Myocyte (in vitro differentiated cells): ENCODE measurements at places on chromosomes 7 and 10.
A peak's percentile ranks its signal among the peaks of the same experiment; 100 is the strongest.

GRCh38 chr10:6406220-6407033, 173.6 kb downstream of the PRKCQ start:
- DNase-seq, result no peak

- no peak for DNase-seq
Measured at GRCh38 chr10:3494131-3494837, 290.7 kb downstream of the KLF6 start.

GRCh38 chr10:49344840-49345239, 45.9 kb downstream of the C10orf71 start:
- no peak for DNase-seq

DNA sequence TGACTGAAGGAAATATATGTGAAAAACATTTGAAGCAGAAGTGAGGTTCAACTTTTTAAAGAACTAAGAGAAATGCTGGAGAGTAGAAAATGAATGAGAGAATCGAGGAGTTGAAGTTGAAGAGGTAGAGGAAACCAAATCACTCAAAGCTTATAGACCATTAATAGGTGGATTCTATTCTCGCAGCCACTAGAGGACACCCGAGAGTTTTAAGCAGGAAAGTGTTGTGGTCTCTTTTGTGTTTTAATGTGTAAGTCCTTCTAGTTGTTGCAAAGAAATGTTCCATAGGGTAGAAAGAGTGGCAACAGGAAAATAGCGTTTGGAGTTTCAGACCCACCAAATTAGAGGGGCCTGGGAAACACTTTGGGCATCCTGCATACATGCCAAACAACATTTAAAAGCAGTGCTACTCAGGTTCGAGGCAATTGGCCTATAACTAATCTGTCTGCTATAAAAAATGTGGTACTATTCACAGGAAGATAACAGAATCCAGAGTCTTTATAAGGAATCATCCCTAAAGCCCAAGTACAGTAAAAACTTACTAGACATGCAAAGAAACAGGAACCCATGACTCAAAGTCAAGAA, 75.3 kb upstream of the TAS2R16 start:
- peak; percentile 65 for DNase-seq

DNA sequence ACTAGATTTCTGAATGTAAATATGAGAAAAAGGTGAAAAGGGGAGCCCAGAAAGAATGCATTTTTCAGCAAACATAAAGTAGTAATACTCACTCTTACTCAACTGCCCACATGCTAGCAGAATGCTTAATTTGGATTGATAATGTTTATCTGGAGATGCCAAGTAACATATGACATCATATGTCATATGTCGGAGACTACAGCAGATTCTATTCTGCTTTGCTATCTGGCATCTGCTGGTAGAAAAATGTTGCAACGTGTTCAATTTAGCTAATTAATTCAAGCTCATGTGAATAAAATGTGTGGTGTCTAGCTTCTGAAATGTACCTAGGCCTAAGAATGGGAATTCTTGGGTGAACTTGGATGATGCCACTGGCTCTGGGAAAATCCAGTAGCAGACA, 4.5 kb downstream of the BBIP1 start:
- DNase-seq, result no peak

DNA sequence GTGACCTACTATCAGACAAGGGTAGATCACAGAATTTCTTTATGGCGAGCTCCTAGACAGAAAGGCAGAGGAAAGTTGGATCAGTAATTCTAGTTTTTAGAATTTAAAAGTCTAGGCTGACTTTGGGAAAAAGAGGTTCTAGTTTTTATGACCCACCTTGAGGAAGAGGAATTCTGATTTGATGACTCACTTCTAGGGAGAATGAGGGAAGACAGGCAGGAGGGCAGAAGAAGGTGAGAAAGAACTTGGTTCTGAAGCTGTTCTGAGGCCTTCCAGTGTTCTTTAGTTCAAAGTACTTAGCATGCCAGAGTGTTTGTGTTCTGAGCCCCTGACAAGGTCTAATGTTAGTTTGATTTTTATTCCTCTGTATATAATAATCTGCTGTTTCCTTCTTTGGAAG, 97.2 kb downstream of the PODXL start:
- DNase-seq, result no peak

DNA sequence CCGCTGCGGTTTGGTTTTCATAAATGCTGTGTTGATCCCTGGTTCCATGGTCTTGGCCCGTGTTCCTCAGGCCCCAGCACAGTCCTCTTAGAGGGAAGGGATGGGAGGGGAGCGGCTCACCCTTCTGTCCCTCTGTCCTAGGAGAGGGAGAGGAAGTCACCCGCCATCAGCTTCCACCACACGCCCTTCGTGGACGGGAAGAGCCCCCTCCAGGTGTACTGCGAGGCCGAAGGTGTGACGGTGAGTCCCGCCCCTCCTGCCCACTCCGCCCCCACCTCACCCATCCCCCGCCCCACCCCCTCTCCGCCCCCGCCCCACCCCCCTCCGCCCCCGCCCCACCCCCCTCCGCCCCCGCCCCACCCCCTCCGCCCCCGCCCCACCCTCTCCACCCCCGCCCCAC, 37.5 kb upstream of the DPYSL4 start:
- DNase-seq, result no peak

- no peak for DNase-seq
Measured at GRCh38 chr10:693506-693905, 4.0 kb upstream of the DIP2C start.

- no peak for DNase-seq
Measured at GRCh38 chr7:117837841-117838240, 35.4 kb downstream of the CTTNBP2 start.

DNA sequence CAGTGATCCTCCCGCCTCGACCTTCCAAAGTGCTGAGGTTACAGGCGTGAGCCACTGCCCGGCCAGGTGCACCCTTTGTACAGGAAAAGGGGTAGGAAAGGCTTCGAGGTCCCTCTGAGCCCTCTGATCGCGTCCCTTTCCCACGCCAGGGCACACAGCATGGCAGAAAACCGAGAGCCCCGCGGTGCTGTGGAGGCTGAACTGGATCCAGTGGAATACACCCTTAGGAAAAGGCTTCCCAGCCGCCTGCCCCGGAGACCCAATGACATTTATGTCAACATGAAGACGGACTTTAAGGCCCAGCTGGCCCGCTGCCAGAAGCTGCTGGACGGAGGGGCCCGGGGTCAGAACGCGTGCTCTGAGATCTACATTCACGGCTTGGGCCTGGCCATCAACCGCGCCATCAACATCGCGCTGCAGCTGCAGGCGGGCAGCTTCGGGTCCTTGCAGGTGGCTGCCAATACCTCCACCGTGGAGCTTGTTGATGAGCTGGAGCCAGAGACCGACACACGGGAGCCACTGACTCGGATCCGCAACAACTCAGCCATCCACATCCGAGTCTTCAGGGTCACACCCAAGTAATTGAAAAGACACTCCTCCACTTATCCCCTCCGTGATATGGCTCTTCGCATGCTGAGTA, 871 bp downstream of the POP7 start:
- no peak for DNase-seq

- DNase-seq, result no peak
Measured at GRCh38 chr7:158837790-158838637, 8.7 kb upstream of the ESYT2 start.

- DNase-seq, result peak; percentile 58
Measured at GRCh38 chr10:17062009-17062408, 67.6 kb downstream of the CUBN start.

- peak; percentile 94 for DNase-seq
Measured at GRCh38 chr7:85186521-85187241, at the start of gene SEMA3D. SEMA3D (minus strand) TSS chr7:85187056; CDS start chr7:85121891, 65,165 bp downstream.

DNA sequence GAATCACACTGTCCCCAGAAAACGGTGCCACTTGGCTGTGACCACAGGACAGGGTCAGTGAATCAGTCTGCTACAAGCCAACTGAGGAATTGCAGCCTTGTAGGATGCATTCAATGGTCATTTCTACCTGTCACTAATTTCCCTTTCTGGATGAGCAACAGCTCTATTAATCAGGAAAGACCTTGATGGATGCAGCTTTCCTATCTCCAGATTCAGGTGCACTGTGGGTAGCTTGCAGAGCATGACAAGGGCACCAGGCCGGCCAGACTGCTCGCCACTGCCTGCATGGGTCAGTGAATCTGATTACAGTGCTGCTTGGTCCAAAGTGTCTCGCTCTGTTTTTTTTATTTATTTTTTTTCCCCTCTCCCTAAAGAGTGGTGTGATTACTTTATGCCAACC, 506.8 kb upstream of the AUTS2 start:
- no peak for DNase-seq

GRCh38 chr7:131011432-131011742, 277.4 kb upstream of the KLF14 start:
- DNase-seq, result no peak

GRCh38 chr10:29692121-29692539, 57.4 kb upstream of the SVIL start:
- DNase-seq, result no peak

- no peak for DNase-seq
Measured at GRCh38 chr10:124708246-124708779, 35.9 kb downstream of the FAM53B start.

DNA sequence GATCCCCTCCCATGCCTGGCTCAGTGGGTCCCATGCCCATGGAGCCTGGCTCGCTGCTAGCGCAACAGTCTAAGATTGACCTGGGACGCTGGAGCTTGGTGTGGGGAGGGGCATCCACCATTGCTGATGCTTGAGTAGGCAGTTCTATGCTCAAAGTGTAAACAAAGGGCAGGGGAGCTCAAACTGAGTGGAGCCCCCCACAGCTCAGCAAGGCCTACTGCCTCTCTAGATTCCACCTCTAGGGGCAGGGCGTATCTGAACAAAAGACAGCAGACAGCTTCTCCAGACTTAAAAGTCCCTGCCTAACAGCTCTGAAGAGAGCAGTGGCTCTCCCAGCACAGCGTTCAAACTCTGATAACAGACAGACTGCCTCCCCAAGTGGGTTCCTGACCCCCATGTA, 31.2 kb upstream of the FFAR4 start:
- no peak for DNase-seq

DNA sequence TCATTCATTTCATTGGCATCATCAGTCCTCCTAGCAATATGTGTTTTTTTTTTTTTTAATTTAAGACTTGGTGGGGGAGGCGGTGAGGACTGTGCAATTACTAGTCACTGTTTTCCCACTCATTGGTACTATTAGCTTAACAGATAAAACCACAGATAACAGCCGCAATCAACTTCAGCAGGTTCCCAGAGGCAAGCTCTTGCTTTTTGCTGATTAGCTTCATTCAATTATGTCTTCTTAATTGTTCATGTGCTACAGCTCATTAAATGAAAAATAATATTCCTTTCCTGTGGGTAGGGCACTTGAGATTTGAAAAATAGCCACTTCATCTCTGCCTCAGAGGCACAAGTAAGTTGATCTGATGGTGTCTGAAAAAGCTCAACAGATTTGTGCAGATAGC, 215.5 kb downstream of the PCDH15 start:
- no peak for DNase-seq

GRCh38 chr7:130721486-130722277, 12.3 kb downstream of the KLF14 start:
- peak; percentile 86 for DNase-seq

DNA sequence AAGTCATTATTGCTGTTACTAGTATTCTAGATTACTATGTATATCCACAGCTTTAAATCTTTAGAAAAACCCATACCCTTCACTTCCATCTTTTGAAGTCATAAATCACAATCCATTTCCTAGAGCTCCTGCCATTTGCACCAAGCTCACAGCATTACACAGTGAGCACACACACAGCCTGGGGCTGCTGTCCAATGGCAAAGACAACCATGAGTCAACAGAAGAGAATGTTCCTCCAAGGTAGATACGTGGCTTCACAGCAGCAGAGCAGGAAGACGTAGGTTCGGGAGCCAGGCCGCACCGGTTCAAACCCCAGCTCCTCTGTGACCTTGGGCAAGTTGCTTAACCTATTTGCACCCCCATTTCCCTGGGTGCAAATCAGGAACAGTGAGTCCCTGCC, 234.6 kb downstream of the DIP2C start:
- DNase-seq, result peak; percentile 34

GRCh38 chr10:30002426-30003266, 56.7 kb downstream of the JCAD start:
- DNase-seq, result peak; percentile 64

GRCh38 chr10:127161482-127161881, 34.9 kb downstream of the INSYN2A start:
- peak; percentile 81 for DNase-seq

DNA sequence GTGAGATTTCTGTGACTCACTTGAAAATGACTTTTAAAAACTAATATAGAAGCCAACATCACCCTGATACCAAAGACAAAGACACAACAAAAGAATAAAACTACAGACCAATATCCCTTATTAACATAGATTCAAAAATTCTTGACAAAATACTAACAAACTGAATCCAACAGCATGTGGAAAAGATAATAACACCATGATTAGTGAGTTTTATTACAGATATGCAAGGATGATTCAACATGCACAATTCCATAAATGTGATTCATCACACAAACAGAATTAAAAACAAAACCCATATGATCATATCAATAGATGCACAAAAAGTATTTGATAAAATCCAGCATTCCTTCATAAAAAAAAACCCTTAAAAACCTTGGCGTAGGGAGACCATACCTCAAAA, 6.5 kb downstream of the MGAM start:
- DNase-seq, result no peak

DNA sequence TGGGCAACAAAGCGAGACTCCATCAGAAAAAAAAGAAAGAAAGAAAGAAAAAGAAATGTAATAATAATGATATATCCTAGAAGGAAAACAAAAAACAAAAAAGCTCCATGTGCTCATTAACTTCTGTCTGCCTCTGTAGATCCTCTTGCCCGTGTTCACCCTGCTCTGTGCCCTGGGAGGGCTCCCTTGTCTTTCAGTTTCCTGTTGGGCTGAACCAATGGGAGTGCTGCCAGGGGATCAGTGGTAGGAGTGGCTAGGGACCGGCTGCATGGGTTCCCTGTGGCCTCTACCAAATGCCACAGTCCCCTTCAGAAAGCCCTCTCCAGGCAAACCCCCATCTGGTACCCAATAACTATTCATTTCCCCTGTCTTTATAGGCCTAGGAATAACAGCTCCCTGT, 51.8 kb upstream of the PARD3 start:
- DNase-seq, result peak; percentile 20

GRCh38 chr7:45435846-45436245, 138.3 kb upstream of the ADCY1 start:
- DNase-seq, result peak; percentile 67

GRCh38 chr7:37097983-37098382, 350.7 kb downstream of the ELMO1 start:
- peak; percentile 64 for DNase-seq

DNA sequence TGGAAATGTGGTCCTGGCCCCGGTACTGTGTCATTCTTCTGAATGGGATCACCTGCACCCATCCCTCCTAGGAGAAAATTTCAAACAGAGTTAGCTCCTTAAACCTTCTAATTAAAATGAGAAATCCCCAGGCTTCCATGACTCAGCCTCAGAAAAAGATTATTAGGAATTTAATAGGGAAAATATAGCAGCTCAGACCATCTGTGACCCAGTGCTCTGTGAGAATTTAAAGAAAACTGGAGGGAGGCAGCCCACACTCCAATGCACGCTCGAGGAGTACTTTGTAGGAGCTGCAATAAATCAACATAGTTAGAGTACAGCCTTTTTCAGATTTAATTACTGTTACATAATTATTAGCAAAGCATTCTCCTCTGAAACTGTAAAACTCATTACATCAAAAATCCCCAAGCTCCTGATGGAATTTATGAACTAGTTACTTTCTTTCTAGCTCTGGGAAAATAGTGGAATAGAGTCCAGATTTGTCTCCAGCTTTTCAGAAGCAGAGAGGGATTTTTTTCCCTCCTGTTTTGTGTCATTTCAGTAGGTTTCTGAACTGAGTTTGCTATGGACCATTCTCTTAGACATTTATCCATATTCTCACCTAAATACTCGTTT, 30.1 kb downstream of the NEUROD6 start:
- no peak for DNase-seq

- DNase-seq, result no peak
Measured at GRCh38 chr10:9010931-9011670, 956.6 kb downstream of the GATA3 start.
